IMR-90 (cell line): ENCODE measurements at places on chromosomes 2 and 18. TPM values are rescaled to one million over a fixed set of nuclear protein-coding genes. Genes with fewer than 3 reads are reported as not detected.

The CDCA7 gene
- polyA plus RNA-seq = 17.8 and 18.7 TPM in 2 replicates

The SLC5A7 gene
- not detected in 2 replicates for polyA plus RNA-seq

The TEX261 gene
- 64.7 and 69.8 TPM in 2 replicates for polyA plus RNA-seq

The EVA1A gene
- 54.5 and 61.6 TPM in 2 replicates for polyA plus RNA-seq

The RBKS gene
- 1.1 and 1.4 TPM in 2 replicates for polyA plus RNA-seq

The ZSWIM2 gene
- polyA plus RNA-seq = 0.09 TPM in 1 of 2 replicates, not detected in the other

The SPP2 gene
- not detected in 2 replicates for polyA plus RNA-seq
